Peyer's patch (tissue), 4 donors: ENCODE measurements at places on chromosomes 3 and 15. TPM values are rescaled to one million over a fixed set of nuclear protein-coding genes. Genes with fewer than 3 reads are reported as not detected.
A peak's percentile ranks its signal among the peaks of the same experiment; 100 is the strongest.

DNA sequence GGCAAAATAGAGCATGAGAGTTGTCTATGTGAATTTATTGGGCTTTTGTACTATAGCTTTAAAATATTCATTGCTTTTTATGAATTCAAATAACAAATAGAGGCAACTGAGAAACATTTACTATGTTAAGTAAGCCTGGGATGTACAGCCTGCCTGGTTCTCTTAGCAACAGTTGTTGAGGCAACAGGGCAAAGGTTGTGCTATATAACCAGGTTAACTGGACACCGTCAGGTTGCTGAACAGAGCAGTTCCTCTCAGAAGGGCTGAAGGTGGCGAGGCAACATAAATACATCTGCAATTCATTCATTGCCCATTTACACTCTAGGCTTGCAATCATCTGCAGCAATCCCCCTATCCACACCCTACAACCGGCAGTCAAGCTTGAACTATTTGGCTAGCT is 78.2 kb downstream of the GTF2E1 start:
- peaks cover 3% of the 10 kb centered on the region for H3K4me1 ChIP-seq
- no peak overlapping the region for H3K4me3 ChIP-seq
- no peak overlapping the region for H3K27ac ChIP-seq
- H3K27me3 ChIP-seq, result no peaks in the 10 kb centered on the region
- no peak for DNase-seq
- H3K36me3 ChIP-seq, result no peaks in the 10 kb centered on the region

INSYN1 gene
- 3.3 TPM for total RNA-seq

GRCh38 chr3:146557745-146558144 is 13.3 kb upstream of the PLSCR1 start:
- no peak for DNase-seq
- H3K27me3 ChIP-seq, result no peaks in the 10 kb centered on the region
- H3K27ac ChIP-seq, result no peak overlapping the region
- H3K4me1 ChIP-seq, result no peaks in the 10 kb centered on the region
- no peaks in the 10 kb centered on the region for H3K36me3 ChIP-seq
- no peak overlapping the region for H3K4me3 ChIP-seq

GRCh38 chr3:15051531-15051930 is 13.6 kb downstream of the MRPS25 start:
- peak overlapping the region; percentile 58 for H3K27ac ChIP-seq
- DNase-seq, result peak; percentile 59
- no peaks in the 10 kb centered on the region for H3K36me3 ChIP-seq
- H3K4me1 ChIP-seq, result peaks cover 6% of the 10 kb centered on the region
- no peaks in the 10 kb centered on the region for H3K27me3 ChIP-seq
- H3K4me3 ChIP-seq, result no peak overlapping the region

RPP14 gene
- 9.9 TPM for total RNA-seq

TRIP4 gene
- 61.9 TPM for total RNA-seq
